Daoy (cell line): ENCODE measurements at places on chromosomes 6 and 20. TPM values are rescaled to one million over a fixed set of nuclear protein-coding genes. Genes with fewer than 3 reads are reported as not detected.

DNA sequence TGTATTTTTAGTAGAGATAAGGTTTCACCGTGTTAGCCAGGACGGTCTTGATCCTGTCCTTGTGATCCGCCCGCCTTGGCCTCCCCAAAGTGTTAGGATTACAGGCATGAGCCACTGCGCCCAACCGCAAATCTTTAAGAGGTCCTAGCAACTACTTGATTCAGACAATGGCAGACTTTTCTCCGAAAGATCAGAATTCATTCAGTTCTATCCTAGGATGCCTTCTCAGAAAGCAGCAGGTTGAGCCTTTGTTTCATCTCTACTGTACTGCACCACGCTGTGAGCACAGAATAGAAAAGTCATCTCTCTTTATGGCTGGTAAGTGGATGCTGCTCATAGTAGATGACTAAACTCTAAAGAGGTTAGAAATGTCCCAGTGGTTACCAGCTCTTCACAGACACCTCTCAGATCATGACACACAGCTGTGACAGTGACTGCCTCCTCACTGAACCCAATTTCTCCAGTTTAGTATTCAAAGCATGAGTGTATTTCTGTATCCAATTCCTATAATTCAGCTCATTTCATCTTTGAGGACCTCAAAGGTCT, 6.0 kb upstream of the HSF2 start:
- no peak for DNase-seq

DNA sequence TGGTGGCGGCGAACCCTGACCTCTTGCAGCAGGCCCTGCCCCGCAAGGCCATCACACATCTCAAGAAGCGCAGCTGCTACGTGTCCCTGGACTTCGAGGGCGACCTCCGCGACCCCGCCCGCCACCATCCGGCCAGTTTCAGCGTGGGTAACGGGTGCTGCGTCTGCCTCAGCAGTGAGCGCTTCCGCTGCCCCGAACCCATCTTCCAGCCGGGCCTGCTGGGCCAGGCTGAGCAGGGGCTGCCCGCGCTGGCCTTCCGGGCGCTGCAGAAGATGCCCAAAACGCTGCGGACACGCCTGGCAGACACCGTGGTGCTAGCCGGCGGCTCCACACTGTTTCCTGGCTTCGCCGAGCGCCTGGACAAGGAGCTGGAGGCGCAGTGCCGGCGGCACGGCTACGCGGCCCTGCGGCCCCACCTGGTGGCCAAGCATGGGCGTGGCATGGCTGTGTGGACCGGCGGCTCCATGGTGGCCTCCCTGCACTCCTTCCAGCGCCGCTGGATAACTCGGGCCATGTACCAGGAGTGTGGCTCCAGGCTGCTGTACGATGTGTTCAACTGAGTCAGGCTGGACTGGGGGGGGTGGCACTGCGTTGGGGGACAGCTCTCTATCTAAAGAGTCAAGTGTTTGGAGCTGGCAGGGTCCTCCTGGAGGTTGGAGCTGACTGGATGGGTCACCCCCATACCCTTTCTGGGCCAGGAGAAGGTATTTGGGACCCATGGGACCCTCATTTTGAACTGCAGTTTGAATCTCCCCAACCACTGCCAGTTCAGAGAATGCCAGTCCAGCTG, 1.1 kb downstream of the ACTL10 start:
- DNase-seq = peak; percentile 90

SERPINB1 gene
- 1.4 and 3.7 TPM in 2 replicates for total RNA-seq

GRCh38 chr6:28777147-28777461, 146.7 kb downstream of the TRIM27 start:
- DNase-seq = no peak

DEFB132 gene
- not detected in 2 replicates for total RNA-seq

KCNK5 gene
- total RNA-seq = 5.2 and 7.1 TPM in 2 replicates

- no peak for DNase-seq
Observed at GRCh38 chr6:106874481-106874880, 100.0 kb downstream of the CD24 start.

GRCh38 chr6:39494998-39495397, 172.5 kb upstream of the KCNK16 start:
- DNase-seq = no peak

DNA sequence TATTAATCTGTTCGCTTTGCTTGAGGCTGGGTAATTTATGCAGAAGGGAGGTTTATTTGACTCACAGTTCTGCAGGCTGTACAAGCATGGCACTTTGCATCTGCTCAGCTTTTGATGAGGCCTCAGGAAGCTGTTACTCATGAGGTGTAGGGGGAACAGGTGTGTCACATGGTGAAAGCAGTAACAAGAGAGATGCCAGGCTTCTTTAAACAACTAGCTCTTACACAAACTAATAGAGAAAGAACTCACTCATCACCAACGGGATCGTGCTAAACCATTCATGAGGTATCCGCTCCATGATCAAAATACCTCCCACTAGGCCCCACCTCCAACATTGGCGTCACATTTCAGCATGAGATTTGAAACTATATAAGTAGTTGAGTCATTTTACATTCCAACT, 34.4 kb upstream of the GCLC start:
- no peak for DNase-seq

DNA sequence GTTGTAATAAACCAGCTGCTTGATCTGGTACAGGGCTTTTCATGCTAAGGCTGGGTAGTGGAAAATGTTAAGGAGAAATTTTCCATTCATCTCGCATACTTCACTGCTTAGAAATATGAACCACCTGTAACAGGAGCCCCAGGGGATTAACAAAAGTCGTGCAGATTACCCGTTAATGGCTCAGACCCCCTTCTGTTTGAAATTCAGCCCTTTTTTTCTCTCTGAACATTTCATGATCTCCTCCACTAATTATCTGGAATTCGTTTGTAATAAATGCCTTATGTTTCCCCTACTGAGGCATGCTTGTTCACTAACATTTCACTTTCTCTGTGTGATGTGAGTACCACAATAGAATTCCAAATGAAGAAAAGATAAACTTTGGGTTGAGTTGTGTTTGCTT, 336.4 kb upstream of the HSF2 start:
- DNase-seq = no peak

GRCh38 chr6:123770247-123770949, 33.3 kb upstream of the NKAIN2 start:
- DNase-seq = no peak

DSP gene
- 62.7 and 67.4 TPM in 2 replicates for total RNA-seq

DNA sequence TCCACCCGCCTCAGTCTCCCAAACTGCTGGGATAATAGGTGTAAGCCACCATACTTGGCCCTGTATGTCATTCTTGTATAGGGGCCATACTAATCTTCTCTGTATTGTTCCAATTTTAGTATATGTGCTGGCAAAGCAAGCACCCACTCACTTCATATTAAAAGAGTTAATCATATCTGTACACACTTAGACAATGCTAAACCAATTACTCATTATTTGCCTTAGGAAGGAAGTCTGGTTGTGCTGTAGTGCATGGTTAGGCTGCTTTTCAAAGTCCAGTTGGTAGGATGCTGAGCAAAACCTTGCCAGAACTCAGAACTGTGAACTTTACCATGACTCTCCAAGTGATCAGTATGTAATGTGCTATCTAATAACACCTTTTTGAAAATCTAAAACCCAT, 88.6 kb downstream of the LIN28B start:
- DNase-seq = peak; percentile 22

DNA sequence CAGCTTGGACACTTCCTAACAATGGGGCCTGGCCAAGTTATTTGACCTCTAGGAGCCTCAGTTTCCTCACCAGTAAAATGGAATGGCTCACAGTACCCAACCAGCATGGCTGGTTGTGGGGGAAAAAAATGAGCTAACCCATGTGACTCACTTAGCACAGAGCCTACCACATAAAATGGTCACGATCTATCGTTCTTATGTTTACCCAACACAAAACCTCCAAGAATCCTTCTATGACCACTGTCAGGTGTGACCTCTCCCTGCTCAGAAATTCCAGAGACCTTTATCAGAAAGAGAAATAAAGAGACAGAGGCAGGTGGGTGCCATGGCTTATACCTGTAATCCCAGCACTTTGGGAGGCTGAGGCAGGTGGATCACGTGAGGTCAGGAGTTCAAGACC, 39.4 kb downstream of the BPIFB1 start:
- DNase-seq = no peak

DNA sequence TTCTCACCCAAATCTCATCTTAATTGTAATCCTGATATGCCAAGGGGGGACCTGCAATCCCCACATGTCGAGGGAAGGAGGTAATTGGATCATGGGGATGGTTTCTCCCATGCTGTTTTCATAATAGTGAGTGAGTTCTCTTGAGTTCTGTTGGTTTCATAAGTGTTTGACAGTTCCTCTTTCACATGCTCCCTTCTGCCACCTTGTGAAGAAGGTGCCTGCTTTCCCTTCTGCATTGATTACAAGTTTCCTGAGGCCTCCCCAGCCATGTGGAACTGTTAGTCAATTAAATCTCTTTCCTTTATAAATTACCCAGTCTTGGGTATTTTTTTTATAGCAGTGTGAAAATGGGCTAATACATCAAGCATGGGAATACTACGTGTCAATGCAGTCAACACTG, 925.0 kb upstream of the MAN1A1 start:
- no peak for DNase-seq

- no peak for DNase-seq
Observed at GRCh38 chr6:131129689-131130553, 5.3 kb upstream of the AKAP7 start.

DNA sequence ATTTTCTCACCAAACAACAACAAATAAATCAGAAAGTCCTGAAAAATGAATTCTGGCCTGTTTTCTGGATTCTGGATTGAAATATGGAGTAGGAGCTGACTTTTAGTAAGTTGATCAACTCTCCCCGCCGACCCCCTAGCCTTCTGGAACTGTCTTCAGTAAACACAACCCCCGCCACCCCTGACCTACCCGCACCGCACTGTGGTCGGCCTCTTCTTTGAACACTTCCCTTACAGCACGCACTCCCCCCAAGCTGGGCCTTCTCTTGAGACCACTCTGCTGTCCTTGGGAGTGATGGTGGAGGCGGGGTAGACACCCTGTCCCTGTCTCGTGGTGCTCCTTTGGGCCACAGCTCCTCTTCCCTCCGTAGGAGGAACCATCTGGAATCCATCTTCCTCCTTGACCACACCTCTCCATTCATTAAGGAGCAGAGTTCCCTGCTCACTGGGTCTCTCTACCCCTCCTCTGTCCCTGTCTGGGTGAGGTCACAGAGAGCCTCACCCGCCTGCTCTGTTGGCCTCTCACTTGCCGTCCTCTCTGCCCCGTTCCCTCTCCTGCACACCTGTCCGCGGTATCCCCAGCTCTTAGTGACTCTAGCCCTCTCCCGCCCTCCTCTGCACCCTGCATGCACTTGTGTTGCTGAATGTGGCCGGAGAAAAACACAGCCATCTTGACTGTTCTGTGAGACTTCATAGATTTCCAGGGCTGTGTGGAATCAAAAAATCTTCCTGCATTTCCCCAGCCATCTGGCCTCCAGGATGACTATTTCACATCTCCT, 19.1 kb downstream of the SYNJ2 start:
- no peak for DNase-seq

SLC17A2 gene
- total RNA-seq = not detected in 2 replicates

DNA sequence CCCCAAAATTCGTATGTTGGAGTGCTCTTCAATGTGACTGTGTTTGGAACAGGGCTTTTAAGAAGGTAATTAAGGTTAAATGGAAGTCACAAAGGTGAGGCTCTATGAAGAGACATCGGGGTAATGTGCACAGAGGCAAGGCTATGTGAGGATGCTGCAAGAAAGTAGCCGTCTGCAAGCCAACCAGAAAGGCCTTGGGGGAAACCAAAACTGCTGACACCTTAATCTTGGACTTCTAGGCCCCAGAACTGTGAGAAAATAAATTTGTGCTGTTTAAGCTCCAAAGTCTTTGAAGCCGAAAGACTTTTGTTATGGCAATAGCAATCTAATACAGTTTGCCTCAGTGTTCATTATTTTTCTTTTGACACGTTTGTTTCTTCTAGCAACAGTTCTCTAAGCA, 2.4 kb upstream of the IRAK1BP1 start:
- DNase-seq = no peak

DNA sequence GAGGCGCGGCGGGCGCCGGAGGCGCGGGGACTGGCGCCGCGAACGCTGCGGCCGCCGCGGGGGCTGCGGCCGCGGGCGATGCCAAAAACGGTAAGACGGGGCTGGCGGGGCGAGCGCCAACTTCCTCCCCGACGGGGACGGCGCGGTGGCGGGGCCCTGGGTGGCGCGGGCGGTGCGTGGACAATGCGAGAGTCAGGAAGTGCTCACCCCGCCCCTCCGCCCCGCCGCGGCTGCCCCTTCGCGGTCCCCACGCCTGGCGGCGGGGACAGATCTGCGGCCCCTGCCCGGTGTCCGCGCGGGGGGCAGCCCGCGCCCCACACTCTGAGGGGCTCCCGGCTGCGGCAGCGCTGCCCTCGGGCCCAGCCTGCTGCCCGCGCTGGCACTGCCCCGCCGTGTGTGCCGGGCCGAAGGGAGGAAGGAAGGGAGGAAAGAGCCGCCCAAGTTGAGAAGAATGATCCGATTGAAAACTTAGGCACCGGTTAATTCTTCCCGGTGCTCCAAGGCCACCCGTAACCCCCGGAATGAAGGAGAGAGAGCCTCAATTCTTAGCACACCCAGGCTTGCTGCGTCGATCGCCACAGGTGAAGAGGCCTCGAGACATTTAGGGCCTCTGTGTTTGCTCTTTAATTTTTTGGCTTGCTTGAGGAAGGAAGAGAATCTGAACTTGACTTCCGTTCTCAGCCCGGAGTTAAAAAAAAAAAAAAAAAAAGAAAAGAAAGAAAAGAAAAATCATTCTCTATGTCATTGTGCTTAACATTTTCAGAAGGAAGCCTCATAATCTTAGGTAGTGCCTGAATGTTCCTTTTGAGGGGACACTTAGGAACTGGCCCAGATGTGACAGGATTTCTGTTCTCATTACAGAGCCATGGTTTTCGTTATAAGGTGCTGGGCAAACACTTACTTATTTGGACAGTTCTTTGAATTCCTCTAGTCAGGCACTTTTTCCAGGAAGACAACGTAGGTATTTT, 982 bp downstream of the HECA start:
- peak; percentile 49 for DNase-seq
